T-helper 2 cell treated with Interferon-gamma antibody and Interleukin-4, amounts not matched to agents 5 μg/mL and 100 μg/mL, for 36 hours (primary cell): ENCODE measurements at places on chromosomes 12 and 14.

DNA sequence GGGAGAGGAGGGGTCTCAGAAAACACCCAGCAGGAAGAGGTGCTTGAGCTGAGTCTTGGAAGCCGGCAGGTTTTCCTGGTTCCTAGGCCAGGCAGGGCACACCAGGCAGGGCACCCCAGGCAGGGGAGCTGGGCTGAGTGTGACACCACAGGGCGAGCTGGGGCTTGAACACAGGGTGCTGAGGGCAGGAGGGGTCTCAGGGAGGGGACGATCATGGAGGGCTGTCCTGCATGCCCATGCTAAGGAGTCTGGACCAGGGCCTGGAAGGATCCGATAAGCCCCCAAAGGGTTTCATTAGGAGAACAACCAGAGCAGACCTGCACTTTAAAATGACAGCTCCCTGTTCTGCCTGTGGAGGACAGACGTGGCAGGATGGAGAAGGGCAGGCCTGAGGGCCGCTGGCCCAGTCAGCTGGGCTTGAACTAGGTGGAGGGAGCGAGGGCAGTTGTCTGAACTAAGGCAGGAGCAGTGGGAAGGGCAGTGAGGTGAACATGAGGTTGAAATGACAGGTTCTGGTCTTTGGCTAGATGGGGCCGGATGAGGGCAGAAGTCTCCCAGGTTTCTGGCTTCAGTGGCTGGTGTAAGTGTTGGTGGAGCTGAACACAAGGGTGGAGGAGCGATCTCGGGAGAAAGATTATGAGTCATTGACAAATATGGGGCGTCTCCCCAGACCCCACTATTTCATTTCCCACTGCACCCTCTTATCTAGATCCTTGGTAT, 171.0 kb upstream of the PZP start:
- no peak for DNase-seq

GRCh38 chr14:79614448-79614847, 596.9 kb downstream of the DIO2 start:
- DNase-seq: no peak

DNA sequence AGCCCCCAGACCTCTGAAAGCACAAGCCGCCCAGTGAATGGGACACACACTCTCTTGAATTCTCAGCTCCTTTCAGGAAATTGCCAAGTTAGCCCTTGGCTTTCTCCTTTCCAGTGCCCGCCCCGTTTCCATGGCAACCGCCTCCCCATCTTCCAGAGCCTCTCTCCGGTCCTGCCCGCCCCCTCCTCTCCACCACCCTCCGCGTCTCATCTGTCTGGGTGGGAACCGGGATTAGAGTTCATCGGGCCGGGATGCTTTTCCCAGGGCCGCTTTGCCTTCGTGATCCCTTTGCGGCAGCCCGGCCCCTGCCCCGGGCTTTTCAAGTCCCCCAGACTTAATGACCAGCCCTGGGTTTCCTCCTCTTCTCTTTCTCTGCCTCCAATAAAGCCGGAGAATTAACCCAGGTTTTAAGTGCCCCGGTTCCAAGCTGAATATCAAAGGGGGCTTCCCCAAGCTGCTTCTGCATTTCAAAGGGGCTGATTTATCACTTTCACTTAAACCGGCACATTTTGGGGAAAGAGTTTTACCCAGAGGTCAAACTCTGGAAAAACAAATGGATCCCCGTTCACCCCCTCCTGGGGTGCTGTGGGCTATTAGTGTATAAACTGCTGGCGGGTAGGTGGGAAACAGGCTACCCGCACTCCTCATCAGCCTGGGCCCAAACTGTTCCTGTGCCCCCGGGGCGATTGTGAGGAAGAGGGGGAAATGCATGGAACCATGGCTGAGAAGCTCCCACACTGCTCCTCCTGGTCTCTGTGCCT, 101.7 kb downstream of the ZFP36L1 start:
- DNase-seq: no peak

DNA sequence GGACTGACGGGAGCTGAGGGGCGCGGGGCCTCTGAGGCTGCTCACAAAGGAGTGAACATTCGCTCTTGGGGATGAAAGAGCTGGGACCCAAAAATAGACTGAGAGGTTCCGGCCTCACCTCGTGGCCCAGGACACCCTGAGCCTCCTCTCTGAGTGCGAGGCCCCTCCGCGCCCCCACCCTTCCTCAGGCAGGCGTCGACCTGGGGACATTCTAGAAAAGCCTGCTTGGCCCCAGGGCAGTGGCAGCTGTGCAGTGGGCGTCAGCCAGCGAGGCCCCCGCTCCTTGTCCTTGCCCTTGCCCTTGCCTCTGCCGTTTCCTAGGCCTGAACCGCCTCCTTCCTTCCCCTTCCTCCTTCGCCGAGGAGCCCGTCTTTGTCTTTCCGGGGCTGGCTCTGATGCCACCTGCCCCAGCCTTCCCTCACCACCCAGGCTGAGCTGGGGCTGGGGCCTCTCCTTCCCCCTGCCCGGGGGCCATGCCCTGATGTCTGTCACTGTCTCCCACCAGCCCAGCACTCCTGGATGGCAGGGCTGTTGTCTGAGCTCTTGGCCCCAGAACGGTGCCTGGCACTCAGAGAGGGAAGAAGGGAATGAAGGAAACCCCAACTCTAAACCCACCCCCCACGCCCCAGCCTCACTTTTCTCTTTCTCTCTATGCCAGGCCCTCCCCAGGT, 208.2 kb upstream of the RTL1 start:
- DNase-seq: no peak

GRCh38 chr12:12620730-12621315, 9.1 kb downstream of the CREBL2 start:
- DNase-seq: no peak

DNA sequence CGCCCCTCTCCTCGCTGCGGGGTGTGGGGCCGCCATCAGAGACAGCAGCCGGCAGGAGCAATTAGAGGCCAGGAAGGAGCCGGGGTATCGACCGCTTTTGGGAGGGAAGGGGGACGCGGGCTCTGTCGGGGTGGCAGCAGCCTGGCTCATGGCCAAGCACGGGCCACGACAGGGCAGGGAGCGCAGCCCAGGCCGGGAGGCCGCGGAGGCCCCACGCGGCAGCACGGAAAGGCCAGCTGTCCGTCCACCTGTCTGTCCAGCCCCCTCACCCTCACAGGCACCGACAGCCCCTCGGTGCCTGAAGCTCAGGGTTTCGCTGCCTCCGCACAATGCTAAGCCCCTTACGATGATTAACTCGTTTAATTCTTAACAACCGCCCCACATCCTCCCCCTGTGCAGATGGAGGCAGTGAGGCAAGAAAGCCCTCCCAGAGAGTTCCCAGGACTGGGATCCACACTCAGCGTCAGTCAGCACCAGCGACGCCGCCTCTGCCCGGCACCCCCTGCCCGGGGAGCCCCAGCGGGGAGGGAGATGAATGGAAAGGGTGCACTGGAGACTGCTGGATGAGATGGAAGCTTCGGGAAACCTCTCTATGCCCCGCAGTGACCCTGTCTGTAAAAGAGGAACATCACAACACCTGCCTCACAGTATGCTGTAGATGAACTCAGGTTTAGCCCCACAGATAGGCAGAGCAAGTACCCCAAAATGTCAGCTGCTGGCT, 23.7 kb downstream of the NCOR2 start:
- DNase-seq: no peak

DNA sequence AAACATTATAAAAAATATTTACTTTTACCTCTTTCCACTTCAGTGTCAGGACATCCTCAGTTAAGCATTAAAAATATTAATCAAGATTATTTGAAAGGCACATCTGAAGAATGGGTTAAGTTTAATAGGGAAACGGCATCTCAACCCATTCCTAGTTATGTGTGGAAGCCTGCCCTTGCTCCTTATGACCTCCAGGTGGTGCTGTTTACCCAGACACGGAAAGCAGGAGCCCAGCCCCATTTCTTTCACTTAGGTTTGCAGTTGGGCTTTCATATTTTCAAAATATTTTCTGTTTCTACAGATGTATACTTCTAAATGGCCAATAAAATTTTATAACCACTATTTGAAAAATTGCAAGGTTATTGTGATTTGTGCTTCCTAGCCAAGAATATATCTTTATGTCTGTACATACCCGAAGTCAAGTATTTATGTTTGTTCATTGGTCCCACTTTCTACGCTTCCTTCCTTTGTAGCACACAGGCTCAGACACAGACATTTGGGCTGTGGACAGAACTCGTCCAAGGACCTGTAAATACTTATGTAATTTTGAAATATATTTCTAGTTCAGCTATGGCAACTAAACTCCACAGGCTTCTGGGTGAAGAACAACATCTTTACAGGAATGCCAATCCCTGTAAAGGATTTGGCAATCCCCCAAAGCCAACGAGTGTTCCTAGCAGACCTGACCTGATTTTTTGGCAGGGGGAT, 247.1 kb downstream of the AKAP6 start:
- no peak for DNase-seq

GRCh38 chr12:3920351-3921150, 47.4 kb upstream of the PARP11 start:
- DNase-seq: no peak
